ENCODE measurements at places on chromosomes 4 and X.

DNA sequence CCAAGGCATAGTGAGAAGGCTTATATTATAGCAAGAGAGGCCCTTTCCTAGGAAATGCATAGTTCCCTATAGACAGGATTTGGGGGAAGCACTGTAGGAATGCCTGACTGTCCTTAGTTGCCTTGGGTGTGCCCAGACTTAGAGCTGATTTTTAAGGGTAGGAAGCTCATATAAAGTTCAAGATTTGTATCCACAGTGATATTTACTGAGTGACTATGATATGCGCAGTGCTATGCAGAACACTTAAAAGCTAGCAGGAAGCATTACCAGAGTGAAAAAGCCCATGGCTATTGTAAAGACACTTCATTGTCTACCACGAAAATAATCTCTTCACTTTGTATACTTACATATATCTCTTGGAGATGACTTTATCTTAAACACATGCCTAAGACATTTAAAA lies 50.1 kb upstream of the IL13RA1 start:
- DNase-seq, result no peak

GRCh38 chr4:79249881-79250503 lies 75.9 kb downstream of the NAA11 start:
- DNase-seq, result peak; percentile 8

DNA sequence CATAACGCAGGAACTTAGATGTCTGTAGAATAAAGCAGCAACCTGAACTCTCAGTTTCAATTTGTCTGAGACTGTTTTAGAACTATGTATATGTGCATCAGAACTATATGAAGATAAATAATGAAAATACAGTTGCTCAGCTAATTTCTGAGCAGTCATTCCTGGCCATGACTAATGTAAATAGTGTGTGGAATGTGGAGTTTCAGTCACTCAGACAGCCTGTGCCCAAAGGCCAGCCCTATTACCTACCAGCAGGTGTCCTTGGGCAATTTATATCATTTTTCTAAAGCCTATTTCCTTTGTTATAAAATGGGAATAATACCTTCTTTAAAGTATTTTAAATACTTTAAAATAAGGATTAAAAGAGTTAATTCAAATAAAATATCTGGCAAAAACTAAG lies 56.0 kb upstream of the RELL1 start:
- DNase-seq, result peak; percentile 21

DNA sequence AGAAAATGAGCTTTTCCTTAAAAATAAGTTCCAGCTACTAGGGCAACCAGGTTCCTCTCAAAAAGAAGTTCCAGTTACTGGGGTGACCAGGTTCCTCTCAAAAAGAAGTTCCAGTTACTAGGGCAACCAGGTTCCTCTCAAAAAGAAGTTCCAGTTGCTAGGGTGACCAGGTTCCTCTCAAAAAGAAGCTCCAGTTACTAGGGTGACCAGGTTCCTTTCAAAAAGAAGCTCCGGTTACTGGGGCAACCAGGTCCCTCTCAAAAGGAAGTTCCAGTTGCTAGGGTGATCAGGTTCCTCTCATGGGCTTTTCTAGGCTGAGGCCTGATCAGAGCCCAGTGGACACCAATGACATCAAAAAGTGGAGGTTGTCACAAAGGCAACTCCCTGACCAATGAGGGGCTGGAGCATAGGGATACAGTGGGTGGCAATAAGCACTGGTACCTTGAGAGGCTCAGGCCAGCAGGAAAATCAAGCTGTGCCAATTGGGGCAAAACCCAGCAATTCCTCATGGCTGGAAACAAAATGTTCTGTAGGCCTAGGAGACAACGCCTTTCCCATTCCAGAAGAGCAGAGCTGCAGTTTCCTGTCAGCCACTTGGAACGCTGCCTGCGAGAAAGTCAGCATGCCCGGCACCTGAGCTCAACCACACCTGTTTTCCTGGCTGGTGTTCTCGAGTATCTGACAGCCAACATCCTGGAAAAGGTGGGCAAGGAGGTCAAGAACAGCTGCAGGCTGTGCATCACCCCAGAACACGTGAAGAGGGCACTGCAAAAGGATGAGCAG lies 12.3 kb upstream of the SYTL5 start:
- DNase-seq, result no peak

DNA sequence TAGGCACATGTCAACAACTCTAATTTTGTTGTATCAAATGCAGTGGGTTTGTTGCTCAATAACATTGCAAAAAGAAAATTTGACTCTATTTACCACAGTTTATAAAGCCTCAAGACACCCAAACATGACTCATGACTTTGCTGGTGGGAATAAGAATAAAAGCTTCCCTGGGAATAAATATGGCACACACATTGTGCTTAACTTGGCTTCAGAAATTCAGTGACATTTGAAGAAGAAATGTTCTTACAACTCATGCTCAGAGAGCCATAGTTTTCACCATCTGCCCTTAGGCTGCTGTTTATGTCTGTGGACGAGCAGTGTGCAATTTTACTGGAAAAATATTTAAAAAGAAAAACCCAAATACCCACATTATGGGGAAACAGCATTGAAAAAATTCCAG lies 60.9 kb downstream of the SPATA18 start:
- DNase-seq, result no peak

GRCh38 chrX:150903110-150903508 lies 4.6 kb upstream of the CD99L2 start:
- DNase-seq, result no peak

DNA sequence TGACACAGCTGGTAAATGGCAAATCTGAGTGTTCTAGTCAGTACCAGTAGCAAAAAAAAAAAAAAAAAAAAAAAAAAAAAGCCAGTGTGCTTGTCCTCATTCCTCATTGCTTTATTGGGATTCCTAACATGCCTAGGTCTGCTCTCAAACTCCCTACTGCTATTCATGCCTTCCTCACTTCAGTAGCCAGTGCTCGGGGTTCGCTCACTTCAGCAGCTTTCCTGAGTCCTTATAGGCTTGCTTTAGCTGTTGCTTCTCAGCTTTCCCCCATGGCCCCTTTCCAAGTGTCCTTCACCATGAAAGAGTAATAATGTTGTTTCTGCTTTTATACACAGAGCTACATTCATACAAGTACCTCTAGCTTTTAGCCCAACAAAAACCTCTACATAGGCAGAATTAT lies 30.8 kb downstream of the SLITRK2 start:
- no peak for DNase-seq

- DNase-seq, result no peak
Measured at GRCh38 chrX:123581586-123581985, 151.3 kb downstream of the THOC2 start.

DNA sequence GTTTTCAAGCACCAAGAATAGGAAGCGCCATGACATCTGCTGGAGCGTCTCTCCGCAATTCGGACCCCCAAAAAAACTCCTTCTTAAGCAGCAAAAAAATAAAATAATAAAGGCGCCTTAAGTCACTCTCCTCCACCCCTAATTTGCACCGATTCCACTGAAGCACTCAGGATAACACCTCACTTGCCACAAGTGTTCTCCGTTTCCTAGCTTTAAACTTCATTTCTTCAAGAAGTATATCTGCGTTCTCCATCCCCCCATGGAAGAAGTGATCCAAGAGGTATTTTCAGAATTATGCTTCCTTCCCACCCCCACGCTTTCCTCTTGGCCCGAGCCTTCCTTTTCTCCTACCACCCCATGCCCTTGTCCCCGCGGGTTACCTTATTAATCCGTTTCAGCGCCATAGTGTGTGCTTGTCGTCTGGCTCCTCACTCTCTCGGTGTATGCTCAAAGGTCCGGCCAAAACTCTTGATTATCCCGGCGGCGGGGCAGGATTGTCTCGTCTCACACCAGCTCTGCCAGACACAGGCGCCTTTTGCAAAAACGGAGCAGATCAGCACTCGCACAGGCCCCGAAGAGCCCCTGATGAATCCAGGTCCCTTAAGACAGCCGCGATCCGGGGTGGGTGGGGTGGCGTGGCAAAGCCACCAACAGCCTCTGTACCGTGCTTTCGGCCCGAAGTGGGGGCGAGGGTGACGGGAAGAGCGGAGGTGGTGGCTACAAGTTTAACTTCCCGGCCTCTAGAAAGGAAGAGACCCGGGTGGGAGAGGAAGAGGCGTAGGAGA lies 1.1 kb downstream of the UBE2D3 start:
- no peak for DNase-seq

GRCh38 chr4:109572154-109572553 lies 12.1 kb downstream of the MCUB start:
- DNase-seq, result no peak

DNA sequence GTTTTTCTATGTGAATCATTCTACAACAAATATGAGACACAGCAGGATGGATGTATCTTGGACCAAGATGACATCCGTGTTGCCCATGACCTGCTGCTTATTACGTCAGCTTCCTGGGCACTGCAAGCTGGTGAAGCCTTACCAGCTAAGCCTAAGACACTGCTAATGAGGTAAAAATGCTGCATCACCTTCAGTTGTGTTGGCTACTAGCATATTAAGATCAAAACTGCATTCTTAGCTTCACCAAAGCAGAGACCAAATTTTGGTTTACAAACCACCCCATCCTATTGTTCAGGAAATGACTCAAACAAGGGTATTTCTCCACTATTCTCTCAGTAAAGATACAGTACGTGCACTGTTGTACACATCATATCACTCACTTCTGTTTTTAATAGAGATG lies 50.3 kb downstream of the MAML3 start:
- DNase-seq, result peak; percentile 79

- DNase-seq, result peak; percentile 47
Measured at GRCh38 chrX:136752796-136753195, 27.9 kb downstream of the ARHGEF6 start.

GRCh38 chr4:165177725-165178666 lies 29.4 kb upstream of the KLHL2 start:
- no peak for DNase-seq

GRCh38 chr4:8843597-8843996 lies 28.0 kb downstream of the HMX1 start:
- DNase-seq, result no peak

GRCh38 chr4:148954011-148954749 lies 512.0 kb upstream of the NR3C2 start:
- DNase-seq, result no peak

DNA sequence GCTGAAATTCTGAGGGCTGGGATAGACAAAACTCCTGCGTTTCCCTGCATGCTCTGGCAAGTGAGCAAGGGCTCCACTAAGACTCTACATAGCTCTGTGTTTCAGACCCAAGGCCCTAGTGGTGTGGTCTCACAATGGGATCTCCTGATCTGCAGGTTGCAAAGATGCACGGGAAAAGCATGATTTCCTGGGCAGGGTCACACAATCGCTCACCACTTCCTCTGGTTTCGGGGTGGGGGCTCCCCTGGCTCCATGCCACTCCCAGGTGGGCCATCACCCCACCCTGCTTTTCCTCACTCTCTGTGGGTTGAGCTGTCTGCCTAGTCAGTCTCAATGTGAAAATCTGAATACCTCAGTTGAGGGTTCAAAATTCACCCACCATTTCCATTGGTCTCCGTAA lies 111.5 kb downstream of the KLF8 start:
- no peak for DNase-seq

- DNase-seq, result no peak
Measured at GRCh38 chr4:155122382-155122781, 86.1 kb upstream of the NPY2R start.

GRCh38 chr4:165201806-165202205 lies 5.6 kb upstream of the KLHL2 start:
- DNase-seq, result peak; percentile 72

- DNase-seq, result peak; percentile 51
Measured at GRCh38 chrX:12249997-12250396, 111.7 kb downstream of the FRMPD4 start.

GRCh38 chr4:5198656-5199541 lies 147.6 kb downstream of the STK32B start:
- DNase-seq, result no peak

- DNase-seq, result peak; percentile 11
Measured at GRCh38 chrX:120647127-120647526, 17.3 kb upstream of the C1GALT1C1 start.

- no peak for DNase-seq
Measured at GRCh38 chrX:123731987-123732669, 724 bp downstream of the THOC2 start.

- no peak for DNase-seq
Measured at GRCh38 chr4:141247430-141247780, 26.7 kb downstream of the ZNF330 start.

- DNase-seq, result no peak
Measured at GRCh38 chrX:132401935-132402334, 86.9 kb downstream of the MBNL3 start.

GRCh38 chr4:146033149-146033548 lies 94.5 kb upstream of the ZNF827 start:
- no peak for DNase-seq

GRCh38 chr4:11791797-11792196 lies 363.1 kb upstream of the HS3ST1 start:
- no peak for DNase-seq

DNA sequence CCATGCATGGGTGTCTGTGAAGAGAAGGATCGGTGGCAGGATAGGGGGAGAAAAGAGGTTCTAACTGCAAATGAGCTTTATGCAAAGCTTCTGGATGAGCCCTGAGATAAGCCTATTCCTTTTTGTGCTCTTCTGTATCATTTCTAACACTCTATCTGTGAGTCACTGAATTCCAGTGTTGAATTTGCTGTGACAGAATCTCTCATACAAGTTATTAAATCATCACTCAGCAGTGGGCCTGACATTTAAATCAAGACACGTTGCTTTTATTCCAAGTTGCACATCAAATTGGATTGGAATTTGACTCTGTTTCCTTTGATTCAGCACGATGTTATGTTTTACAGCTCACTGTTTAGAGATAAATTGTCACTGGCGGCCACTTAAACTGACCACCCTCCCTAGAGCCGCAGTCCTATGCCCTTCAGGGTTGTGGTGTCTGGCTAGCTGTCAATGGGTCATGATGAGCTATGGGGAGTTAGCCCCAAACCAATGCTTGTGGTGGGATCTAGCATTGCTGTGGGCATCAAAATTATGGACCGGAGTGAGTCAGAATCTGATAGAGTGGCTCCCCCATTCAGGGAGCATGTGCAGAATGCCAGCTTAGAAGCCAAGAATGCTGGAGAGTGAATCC lies 42.7 kb downstream of the LHFPL1 start:
- peak; percentile 89 for DNase-seq

GRCh38 chr4:150308824-150309472 lies 230.7 kb downstream of the DCLK2 start:
- DNase-seq, result peak; percentile 53

- DNase-seq, result peak; percentile 9
Measured at GRCh38 chr4:21949073-21949457, 493 bp upstream of the KCNIP4 start.

DNA sequence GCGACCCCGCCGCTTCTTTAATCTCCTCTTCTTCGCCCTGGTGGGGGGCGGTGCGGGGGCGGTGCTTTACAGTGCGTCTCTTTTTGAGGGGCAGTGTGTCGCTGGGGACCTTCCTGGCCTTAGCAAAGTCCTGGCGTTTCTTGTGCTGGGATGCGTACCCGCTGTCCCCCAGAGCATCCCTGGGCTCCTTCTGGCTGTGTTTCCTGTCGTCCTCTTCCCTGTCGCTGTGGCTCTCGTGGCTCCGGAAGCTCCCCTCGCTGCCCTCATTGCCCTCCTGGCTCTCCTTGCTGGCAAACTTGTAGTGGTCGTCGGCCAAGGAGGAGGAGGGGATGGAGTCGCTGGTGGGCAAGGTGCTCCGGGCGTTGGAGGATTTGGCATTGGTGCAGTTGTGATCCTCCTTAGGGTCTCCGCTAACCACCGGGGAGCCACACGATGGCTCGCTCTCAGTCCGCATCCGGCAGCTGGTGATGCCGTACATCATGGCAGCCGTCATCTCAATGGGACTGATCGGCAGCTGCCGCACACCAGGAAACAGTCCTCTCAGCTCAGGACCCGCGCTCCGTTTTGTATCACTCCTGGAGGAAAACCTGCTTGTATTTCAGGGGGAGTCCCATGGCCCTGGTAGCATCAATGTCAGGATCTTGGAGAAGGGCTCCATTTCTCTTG lies 30.4 kb upstream of the TMSB15A start:
- DNase-seq, result peak; percentile 1

All from fibroblast of skin of scalp (primary cell).